ENCODE measurements at places on chromosomes 3 and 15.

- no peak for DNase-seq
Observed at GRCh38 chr15:81294516-81294880, 29.4 kb downstream of the STARD5 start.

- DNase-seq, result no peak
Observed at GRCh38 chr3:98884675-98885371, 16.7 kb downstream of the DCBLD2 start.

DNA sequence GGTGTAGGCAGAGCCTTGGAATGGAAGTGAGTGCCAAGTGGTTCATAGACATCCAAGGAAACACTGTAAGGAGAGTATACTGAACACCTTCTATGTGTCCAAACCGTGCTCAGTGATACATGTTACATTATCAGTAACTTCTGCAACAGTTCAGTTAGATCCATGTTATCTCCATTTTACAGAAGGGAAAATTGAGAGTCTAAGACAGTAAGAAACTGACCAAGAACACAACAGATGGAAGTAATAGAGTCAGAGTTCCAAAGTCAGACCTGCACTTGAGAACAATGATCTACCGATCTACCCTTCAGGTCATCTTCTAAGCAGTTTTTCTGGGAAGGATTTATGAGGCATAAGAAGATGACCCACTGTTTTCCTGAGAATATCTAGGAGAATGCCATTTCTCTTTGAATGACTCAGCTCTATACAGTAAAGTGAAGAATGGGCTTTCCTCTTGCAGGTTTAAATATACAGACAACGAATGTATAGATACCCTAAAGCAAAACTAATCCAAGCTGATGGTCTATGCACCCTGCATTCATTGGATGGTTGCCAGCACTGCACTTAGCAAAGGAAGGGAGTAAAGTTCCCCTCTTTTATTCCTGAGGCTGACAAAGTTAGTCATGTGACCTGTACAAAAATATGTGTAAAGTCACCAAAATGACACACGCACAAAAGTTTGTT, 604.1 kb upstream of the MDFIC2 start:
- DNase-seq, result peak; percentile 13

DNA sequence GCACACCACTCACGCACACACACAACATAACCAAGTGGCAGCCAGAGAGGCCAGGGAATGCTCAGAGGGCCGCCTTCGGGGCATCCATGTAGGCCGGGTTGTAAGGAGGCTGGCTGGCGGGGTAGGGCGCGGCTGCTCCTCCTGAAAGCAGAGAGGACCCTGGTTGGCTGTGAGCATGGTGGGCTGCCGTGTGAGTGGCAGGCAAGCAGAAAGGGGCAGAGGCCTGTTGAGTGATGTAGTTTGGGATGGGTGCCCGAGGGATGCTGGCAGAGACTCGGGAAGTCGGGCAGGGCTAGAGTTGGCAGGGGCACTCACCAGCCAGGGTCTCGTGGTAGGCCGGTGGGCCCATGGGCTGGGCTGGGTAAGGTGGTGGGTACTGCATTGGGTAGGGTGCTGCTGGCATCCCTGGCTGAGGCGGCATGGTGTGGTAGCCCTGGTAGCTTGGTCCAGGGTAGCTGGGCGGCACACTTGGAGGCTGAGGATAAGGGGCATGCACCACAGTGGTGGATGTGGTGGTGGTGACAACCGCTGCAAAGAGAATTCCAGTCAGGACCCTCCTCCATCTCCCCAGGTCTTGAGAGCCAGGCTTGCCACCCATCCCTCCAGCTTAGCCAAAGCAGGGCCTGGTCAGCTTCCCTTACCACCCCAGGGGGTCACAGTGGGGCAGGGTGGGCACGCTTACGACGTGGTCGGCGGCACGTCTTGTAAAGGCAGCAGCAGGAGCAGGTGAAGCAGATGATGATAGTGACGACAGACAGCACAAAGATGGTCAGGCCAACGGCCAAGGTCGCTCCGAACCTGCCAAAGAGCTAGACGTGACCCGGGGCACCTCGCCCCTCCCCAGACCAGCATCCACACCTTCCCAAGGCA, 22.7 kb downstream of the ATRIP start:
- no peak for DNase-seq

DNA sequence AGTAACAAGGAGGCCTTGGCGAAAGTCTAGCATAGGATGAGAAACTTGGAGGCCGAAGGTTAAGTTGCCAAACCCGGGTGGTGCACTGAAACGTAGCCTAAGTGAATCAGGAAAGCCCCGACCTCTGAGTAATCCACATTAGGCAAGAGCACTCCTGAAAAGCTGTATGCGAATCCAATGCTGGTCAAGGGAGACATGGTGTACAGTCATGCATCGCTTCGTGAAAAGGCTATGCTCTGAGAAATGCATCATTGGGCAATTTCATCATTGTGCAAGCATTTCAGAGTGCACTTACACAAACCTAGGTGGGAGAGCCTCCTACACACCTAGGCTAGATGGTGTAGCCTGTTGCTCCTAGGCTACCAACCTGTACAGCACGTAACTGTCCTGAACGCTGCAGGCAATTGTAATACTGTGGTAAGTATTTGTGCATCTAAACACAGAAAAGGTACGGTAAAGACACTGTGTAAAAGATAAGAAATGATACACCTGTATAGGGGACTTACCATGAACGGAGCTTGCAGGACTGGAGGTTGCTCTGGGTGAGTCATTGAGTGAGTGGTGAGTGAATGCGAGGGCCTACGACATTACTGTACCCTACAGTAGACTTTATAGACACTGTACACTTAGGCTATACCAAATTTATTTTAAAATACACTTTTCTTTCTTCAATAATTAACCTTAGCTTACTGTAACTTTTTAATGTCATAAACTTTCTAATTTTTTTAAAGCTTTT, 222.5 kb downstream of the SHQ1 start:
- no peak for DNase-seq

DNA sequence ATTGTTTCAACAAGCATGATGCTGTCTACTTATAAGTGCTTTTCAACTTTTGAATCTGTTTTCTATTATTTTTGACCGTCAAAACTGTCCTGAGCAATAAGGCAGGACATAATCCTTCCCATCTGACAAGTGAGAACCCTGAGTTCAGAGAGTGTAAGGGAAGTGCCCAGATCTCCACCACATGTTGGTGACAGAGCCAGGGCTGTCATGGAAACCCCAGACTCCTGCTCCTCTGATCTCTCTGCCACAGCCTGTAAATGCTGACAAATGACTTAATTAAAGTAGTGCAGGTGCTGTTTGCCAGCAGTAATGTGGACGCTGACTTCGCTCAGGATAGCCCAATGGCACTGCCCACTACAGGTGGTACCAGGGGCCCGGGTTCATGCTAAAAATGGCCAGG, 40.3 kb downstream of the SPSB4 start:
- DNase-seq, result no peak

All from hematopoietic multipotent progenitor cell treated with erythropoietin and hydrocortisone succinate and interleukin-3 and kit ligand, for 15 days (in vitro differentiated cells).